ENCODE measurements at places on chromosomes 12 and 14. TPM values are rescaled to one million over a fixed set of nuclear protein-coding genes. Genes with fewer than 3 reads are reported as not detected.

PRH2 gene
- total RNA-seq, result not detected

FOXN4 gene
- total RNA-seq, result not detected

SDSL gene
- total RNA-seq, result 2.6 TPM

SBNO1 gene
- 44.8 TPM for total RNA-seq

CABP1 gene
- 0.24 TPM for total RNA-seq

KRT73 gene
- not detected for total RNA-seq

AQP2 gene
- not detected for total RNA-seq

ZC2HC1C gene
- 0.88 TPM for total RNA-seq

TTC8 gene
- total RNA-seq, result 1.9 TPM

TMEM63C gene
- 0.12 TPM for total RNA-seq

GNB3 gene
- total RNA-seq, result not detected

REP15 gene
- 0.56 TPM for total RNA-seq

ABHD12B gene
- 0.73 TPM for total RNA-seq

LRTM2 gene
- total RNA-seq, result not detected

ABCB9 gene
- total RNA-seq, result 6.3 TPM

CLEC1A gene
- total RNA-seq, result not detected

SCN8A gene
- total RNA-seq, result 1.5 TPM

SENP1 gene
- total RNA-seq, result 36.6 TPM

LYZ gene
- total RNA-seq, result not detected

FSCB gene
- total RNA-seq, result not detected

CLBA1 gene
- total RNA-seq, result 1.5 TPM

ACOT4 gene
- total RNA-seq, result 8.9 TPM

SLC10A1 gene
- not detected for total RNA-seq

CRACR2A gene
- 139 TPM for total RNA-seq

SYT1 gene
- not detected for total RNA-seq

C14orf132 gene
- not detected for total RNA-seq

KRT78 gene
- total RNA-seq, result not detected

CLEC12A gene
- 2.0 TPM for total RNA-seq

ADAMTS20 gene
- total RNA-seq, result not detected

IL26 gene
- 10.0 TPM for total RNA-seq

AICDA gene
- not detected for total RNA-seq

TPPP2 gene
- total RNA-seq, result not detected

FAM186B gene
- 2.0 TPM for total RNA-seq

GALNT9 gene
- not detected for total RNA-seq

CLEC1B gene
- not detected for total RNA-seq

KRT6C gene
- total RNA-seq, result not detected

PRICKLE1 gene
- total RNA-seq, result not detected

BMAL2 gene
- 26.0 TPM for total RNA-seq

SELPLG gene
- total RNA-seq, result 26.5 TPM

SPTB gene
- total RNA-seq, result 0.14 TPM

SLC8A3 gene
- 0.08 TPM for total RNA-seq

TARBP2 gene
- total RNA-seq, result 56.7 TPM

SPIC gene
- not detected for total RNA-seq

RNF212B gene
- not detected for total RNA-seq

FAM177A1 gene
- 52.0 TPM for total RNA-seq

AKAP5 gene
- 2.0 TPM for total RNA-seq

PPP1CC gene
- 143 TPM for total RNA-seq

DGKA gene
- total RNA-seq, result 81.9 TPM

PTPRR gene
- not detected for total RNA-seq

CNTN1 gene
- total RNA-seq, result not detected

CLEC14A gene
- not detected for total RNA-seq
